Smooth muscle cell of the brain vasculature (primary cell): ENCODE measurements at places on chromosomes 6 and 20.
A peak's percentile ranks its signal among the peaks of the same experiment; 100 is the strongest.

GRCh38 chr6:112683926-112684325 lies 336.8 kb downstream of the RFPL4B start:
- no peak for DNase-seq

DNA sequence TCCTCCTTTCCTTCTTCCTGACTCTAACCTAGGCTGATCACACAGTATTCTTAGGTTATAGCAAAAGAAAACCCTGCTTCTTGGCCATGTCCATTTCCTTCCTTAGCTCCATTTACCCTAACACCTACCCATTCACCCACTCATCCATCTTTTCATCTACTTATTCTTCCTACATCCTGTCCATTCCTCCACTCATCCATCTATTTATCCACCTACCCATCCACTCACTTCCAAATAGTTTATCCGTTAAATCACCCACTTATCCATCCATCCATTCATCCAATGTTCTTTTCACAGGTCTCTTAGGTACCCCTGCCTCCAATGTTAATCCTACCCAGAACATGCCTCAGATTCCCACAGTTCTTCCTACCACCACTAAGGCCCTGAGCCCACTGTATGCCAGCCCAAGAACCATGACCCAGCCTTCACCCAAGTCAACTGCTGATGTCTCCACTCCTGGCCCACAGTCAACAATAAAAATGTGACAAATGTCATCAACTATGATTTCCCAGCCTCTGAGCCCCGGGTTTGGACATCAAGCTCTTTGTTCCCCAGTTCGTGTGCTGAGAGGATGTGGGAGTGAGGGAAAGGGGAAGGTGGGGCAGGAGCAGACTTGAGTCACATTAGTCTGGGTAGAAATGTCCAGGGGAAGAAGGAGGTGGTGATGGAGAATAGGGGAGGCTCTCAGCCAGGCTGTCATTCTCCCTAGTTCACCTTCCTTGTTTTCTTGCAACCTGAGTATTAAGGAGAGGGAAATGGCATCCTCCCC lies 24.4 kb downstream of the TREML4 start:
- DNase-seq: no peak

GRCh38 chr6:1789092-1789491 lies 179.4 kb downstream of the FOXC1 start:
- DNase-seq: no peak

DNA sequence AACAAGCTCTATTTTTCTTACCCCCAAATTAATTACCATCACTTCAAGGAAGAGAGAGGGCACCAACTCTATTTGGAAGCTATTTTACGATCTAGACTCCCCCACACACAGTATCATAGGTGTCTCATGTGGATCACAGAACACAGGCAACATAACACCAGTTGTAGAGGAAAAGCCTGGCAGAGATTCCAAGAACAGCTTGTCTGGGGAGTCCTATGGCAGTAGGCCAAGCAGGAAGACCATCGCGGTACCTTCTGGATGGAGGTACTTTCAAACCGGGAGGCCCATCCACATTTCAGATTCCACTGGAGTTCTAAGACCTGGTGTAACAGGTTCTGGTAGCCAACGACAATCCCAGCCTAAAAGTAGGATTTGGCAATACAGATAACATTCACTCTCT lies 37.6 kb upstream of the SPDEF start:
- DNase-seq: no peak

DNA sequence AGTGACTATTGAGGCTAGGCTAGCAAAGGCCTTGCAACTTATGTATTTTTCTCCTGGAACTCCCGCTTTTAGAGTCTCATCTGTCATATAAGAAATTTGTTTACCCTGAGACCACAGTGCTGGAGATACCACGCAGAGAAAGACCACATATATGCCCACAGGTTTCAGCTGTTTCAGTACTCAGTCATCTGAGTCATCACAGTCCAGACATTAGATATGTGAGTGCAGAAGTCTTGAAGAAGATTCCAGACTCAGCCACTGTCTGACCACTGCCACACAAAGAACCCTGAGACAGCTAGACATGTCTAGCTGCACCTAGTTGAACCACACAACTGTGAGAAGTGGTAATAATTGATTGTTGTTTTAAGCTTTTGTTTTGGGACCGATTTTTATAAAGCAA lies 648.3 kb downstream of the EPM2A start:
- DNase-seq: no peak

GRCh38 chr6:112254921-112255320 lies 554 bp upstream of the LAMA4 start:
- no peak for DNase-seq

GRCh38 chr6:3456898-3457709 lies at the start of gene SLC22A23:
TSS of gene SLC22A23 (minus strand) at chr6:3457050. CDS start at chr6:3456559, 491 bp downstream.
- peak; percentile 29 for DNase-seq

GRCh38 chr6:134739299-134740026 lies 210.4 kb downstream of the ALDH8A1 start:
- DNase-seq: no peak

- DNase-seq: no peak
Measured at GRCh38 chr20:59730722-59731121, 126.4 kb downstream of the PHACTR3 start.

GRCh38 chr6:125046107-125046925 lies 84.1 kb downstream of the RNF217 start:
- no peak for DNase-seq

DNA sequence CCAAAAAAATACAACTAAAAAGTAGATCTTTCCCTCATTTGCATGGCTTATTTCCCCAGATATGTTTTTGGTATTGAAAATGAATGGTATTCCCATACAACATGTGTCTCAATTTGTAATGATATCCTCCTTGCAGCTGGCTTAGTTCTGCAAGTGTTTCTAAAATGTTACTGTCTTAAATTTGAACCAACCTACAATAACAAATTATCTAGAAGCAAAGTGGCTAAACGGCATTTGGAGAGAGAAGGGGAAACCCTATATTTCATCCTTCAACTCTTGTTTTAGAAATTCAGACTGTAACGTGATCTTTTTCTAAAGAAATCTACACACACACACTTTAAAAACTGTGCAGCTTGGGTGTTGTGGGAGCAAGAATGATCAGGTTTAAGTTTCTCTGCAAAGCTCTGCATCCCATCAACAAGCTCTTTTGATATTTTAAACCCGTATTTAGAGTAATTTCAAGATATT lies 153.0 kb downstream of the SOBP start:
- DNase-seq: no peak

DNA sequence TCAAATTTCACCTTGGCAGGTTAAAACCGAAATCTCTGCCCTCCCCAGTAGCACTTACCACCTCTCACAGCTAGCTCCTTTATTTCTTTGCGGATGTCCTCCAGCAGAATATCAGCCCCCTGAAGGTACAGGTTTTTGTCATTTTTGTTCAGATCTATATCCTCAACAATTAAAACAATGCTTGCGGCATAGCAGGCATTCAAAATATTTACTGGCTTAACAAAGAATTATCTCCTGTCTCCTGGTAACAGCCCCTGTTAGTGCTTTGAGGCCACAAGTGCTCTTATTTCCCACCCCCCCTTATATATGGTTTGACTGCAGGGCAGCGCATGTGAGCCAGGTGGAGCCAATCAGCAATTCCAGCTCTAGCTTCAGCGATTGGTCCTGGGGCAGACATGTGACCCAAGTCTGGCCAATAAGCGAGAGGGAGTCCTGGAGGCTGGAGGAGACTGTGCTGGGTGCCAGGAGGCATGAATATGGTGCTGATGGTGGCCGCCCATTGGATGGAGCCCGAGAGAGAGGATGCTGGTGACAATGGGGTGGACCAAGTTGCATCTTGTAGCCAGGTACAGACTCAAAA lies 21.0 kb downstream of the SULF2 start:
- no peak for DNase-seq

- no peak for DNase-seq
Measured at GRCh38 chr6:89970072-89970471, 75.8 kb downstream of the GJA10 start.

DNA sequence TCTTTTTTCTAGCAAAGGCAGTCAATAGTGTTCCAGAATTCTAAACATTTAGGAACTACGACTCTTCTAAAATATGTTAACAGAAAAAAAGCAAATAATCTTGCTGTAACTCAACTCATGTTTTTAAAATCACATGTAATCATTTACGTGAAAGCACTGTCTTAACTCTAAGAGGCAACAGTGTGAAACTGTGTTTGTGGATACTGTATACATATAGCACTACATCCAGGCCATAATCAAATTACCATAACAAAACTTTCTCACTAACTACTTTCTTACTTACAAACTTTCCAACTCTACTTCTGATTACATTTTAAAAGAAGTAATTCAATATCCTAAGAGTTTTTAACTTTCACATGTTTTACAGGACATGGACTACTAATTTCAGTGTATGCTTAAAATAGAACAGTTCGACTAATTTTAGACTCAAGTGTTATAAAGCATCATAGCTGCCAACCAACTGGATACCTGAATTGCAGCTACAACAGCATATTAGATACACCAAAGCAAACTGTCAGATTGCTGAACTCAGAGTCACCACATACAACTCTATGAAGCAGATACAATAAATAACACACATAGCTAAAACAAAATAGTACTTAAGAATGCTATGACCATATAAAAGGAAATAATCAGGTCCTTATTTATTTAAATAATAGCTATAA lies 121.6 kb upstream of the BEND6 start:
- no peak for DNase-seq

DNA sequence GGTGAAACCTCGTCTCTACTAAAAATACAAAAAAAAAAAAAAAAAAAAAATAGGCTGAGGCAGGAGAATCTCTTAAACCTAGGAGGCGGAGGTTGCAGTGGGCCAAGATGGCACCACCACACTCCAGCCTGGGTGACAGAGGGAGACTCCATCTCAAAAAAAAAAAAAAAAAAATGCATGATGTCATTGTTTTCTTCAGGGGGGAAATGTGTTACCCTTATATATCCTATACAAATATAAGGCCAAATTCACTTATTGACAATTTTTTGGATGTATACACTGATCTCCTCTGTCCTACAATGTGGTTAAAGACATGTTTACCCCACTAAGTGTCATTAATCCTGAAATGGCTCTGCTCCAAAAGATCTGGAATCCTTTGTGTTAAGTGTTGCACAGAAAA lies 73.1 kb downstream of the TPBG start:
- no peak for DNase-seq

DNA sequence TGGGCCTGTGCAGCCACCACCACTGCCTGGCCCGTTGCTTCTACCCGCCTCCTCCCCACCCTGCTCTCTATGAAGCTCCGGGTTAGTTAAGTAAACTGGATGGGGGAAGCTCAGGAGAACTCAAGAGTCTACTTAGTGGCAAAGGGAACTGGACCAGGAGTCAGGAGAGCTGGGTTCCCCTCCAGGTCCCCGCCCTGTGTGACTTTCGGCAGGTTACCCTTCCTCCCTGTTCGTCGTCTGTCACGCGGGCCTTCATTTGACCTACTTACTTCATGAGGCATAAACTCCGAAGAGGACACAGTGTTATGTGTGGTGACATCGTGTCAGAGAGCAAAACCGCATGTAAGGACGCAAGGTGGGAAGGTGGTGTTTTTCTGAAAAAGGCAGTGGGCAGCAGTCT lies 75.3 kb downstream of the TCP11 start:
- DNase-seq: no peak

- DNase-seq: no peak
Measured at GRCh38 chr20:278181-278580, 12.4 kb downstream of the C20orf96 start.

GRCh38 chr6:41272591-41273240 lies 13.8 kb downstream of the TREM1 start:
- no peak for DNase-seq

DNA sequence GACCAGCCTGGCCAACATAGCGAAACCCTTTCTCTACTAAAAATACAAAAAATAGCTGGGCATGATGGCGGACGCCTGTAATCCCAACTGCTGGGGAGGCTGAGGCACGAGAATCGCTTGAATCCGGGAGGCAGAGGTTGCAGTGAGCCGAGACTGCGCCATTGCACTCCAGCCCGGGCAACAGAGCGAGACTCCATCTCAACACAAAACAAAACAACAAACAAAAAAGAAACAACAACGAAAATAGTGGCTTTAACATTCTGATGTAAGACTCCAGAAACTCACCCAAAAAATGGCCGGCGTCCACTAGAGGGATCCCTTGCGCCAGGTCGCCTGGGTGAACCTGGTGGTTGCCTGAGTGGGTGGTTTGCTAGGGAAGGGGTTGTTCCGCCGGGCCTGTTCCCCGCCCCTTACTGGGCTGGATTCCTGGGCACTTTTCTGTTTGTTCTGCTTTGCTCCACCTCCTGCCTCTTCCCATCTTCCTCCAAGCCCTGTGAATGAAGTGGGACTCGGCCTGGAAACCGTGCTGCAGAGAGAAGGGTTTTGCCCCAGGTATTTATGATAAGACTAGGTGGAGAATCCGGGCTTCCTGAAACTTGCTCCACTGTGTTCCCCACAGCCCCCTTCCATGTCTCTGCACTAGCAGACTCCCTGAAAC lies 1.5 kb downstream of the PABPC1L start:
- DNase-seq: no peak

- DNase-seq: peak; percentile 29
Measured at GRCh38 chr6:15608396-15608795, 54.4 kb downstream of the DTNBP1 start.

DNA sequence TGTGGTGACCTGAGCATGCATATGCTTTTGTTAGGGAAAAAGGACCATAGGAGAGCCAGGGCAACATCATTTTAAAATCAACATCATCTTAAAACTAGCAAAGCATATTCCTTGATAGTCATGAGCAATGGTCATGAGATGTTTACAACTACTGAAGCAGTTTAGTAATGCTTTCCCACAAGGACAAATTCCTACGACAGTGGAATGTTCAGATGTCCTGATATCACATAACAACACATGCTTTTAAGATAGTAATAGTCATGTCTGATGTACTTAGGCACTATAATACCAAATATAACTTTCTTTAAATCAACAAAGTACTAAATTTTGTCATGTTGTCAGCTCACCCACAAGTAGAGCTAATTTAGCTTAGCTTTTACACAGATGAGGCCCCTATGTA lies 370.3 kb downstream of the HTR1B start:
- no peak for DNase-seq

DNA sequence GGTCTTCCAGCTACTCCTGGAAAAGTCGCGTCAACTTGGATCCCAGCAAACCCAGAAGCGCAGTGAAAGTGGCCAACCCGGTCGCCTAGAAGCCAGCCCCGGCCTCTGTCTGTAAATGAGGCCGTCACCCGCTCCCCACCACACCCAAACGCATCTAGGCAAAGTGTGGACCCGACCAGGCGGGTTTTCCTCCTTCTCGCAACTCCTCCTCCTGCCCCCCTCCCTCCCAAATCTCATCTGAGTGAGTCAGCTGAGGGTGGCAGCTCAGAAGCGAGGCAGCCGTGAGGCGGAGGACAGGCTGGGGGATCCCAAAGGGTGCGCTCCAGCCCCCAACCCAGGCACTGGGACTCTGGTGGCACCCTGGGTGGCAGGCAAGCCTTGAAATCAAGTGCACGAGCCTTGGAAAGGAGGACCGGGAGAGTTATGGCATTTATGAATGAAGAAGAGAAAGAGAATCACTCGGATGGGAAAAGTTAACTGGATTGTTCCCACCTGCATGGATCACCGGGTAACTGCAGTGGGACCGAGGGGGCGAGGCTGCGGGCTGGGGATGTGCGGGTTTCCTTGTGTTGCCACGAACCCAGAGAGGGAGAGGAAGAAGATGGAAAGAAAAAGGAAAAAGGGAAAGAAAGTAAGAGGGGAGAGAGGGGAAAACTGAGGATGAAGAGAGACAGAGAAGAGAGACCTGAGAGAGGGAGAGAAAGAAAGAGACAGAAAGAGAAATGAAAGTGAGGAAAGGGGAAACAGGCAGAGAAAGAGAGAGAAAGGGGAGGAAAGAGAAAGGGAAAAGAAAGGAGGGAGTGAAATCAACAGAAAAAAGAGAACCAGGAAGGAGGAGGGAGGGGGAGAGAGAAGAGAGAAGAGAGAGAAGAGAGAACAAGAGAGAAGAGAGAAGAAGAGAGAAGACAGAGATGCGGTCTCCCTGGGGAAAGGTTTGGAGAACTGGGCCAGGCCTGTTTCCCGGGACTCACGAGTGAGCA lies at the start of gene APCDD1L:
Gene APCDD1L (minus strand): TSS at position 167 of the 980 bp plus-strand sequence. CDS start 692 bp downstream, outside the sequence.
- no peak for DNase-seq
